ENCODE measurements at places on chromosomes 6 and 20. TPM values are rescaled to one million over a fixed set of nuclear protein-coding genes. Genes with fewer than 3 reads are reported as not detected.

SLC24A3 gene
- 0.43 TPM for polyA plus RNA-seq

CD24 gene
- 15.0 TPM for polyA plus RNA-seq

TFAP2A gene
- polyA plus RNA-seq = not detected

PRSS16 gene
- polyA plus RNA-seq = not detected

BMP6 gene
- polyA plus RNA-seq = 0.57 TPM

Data from liver (tissue), 10 donors.